ENCODE measurements at places on chromosomes 6 and 20.

GRCh38 chr6:2663123-2663522 is 87.6 kb downstream of the MYLK4 start:
- DNase-seq, result no peak

DNA sequence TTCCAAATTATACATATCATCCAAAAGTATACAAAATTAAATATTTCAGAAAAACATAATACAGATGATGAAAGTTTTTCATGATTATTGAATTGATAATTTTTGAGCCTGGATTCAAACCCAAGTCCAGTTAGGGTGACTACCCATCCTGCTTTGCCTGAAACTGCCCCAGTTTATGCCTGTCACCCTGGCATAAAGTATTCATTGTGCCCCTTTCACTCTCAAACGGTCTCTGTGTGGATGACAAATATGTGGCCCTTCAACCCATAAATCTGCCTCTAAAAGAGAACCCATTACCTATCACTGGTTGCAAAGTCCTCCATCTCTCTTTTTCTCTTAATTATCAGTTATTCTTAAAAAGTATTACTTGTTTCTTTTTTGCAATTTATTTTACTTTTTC is 553.7 kb upstream of the JARID2 start:
- no peak for DNase-seq

DNA sequence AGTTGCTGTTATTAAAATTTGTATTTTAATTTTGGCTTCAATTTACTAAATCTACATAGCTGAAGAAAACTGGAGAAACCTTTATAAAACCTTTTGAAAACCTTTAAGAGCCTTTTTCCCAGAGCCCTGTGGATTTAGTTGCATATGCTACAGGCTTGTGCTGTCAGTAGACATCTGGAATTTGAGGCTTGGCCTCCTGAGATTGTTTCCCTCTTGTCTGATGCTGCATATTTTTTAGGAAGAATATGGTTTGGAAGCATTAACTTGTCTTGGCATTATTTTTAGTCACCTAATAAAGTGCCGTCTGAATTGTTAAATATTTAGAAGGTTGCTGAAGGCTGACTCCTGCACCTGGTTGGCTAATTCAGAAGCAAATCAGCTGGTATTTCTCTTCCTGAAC is 369.4 kb downstream of the UTRN start:
- no peak for DNase-seq

- DNase-seq, result peak; percentile 84
Observed at GRCh38 chr6:36625158-36625919, 31.2 kb downstream of the SRSF3 start.

GRCh38 chr6:1203546-1203945 is 108.4 kb upstream of the FOXQ1 start:
- no peak for DNase-seq

- no peak for DNase-seq
Observed at GRCh38 chr20:35697696-35698297, 1.4 kb downstream of the NFS1 start.

DNA sequence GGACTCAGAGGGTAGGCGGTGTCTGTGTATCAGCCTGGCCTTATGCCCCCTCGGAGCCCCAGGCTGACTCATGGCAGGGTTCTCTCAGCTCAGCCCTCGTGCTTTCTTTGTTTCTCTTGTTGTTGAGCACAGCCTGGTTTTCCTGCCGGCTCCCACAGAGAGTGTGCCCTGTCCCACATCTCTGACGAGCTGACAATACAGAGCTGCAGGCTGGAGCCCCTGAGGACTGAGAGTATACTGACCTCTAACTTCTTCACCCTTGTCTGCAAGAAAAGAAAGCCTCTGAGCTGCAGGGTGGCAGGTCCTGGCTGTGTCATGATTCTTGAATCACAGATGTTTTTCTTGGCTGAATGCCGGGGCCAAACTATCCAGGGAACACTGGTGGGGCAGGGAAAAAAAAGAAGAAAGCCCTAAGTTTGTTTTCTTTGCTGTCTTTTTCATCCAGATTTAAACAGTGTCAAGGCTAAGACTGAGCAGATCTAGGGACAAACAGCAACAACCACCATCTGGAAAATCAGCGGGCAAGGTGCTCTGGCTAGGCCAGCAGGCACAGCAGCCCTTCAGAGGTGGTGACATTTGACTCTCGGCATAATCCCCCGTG is 63.3 kb upstream of the ZNF133 start:
- peak; percentile 16 for DNase-seq

GRCh38 chr6:4348462-4349112 is 213.2 kb upstream of the ECI2 start:
- DNase-seq, result no peak

GRCh38 chr20:53371216-53371615 is 222.4 kb downstream of the ZNF217 start:
- no peak for DNase-seq

- DNase-seq, result peak; percentile 12
Observed at GRCh38 chr6:10882657-10883171, 873 bp upstream of the GCM2 start.

DNA sequence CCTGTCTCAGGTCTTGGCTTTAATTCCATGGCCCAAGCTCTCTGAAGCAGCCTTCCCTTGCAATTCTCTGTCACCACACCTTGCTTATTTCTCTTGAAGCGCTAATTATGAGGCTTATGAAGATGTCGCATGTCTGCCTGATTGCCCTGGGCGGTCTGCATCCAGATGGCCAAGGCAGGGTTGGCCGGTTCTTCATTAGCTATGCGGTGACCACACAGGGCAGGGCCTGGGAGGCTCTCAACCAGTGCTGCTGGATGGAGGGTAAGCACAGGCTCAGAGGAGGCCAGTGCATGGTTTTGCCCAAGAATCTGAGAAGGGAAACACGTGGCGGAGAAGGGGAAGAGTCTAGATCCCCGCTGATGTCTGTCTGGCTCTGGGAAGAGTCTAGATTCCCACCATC is 528.7 kb downstream of the CDH26 start:
- DNase-seq, result no peak

GRCh38 chr6:16956361-16956760 is 145.5 kb upstream of the STMND1 start:
- DNase-seq, result peak; percentile 44

DNA sequence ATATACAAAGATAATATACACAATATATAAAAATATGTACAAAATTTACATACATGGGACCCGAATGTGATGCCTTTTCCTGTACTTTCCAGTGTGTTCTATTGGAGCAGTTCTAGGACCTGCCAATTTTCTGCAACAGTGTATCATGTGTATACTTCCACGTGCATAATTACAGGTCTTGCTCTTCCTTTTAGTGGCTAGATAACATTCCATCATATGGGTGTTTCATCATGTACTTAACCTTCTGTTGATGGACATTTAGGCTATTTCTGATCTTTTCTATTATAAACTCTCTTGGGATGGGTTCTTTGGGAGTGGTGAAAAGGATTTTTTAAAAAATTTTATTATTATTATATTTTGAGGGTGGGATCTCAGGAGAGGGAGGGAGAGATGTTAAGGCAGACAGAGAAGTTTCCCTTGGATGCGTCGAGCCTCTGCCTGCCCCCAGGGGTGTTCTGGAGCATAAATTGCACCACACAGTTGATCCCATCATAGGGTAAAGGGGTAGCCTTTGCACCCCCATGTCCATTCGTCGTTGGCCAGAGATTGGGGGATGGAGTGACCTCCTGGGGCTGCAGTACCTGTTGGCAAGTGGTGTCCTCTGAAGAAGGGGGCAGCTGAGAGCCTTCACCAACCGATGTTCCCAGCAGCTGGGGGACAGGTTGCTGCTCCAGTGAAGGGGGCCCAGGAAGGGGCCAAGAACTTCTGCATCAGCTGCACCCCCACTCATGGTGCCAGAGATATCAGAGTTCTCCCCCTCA is 110.3 kb downstream of the TOX2 start:
- no peak for DNase-seq

- DNase-seq, result no peak
Observed at GRCh38 chr6:3481640-3482039, 24.8 kb upstream of the SLC22A23 start.

Measured in left lung (tissue), 14 donors.